GOT3 (cell line): ENCODE measurements at places on chromosomes 3 and 15.

- no peak for DNase-seq
Observed at GRCh38 chr3:65291448-65292125, 603.8 kb upstream of the ADAMTS9 start.

DNA sequence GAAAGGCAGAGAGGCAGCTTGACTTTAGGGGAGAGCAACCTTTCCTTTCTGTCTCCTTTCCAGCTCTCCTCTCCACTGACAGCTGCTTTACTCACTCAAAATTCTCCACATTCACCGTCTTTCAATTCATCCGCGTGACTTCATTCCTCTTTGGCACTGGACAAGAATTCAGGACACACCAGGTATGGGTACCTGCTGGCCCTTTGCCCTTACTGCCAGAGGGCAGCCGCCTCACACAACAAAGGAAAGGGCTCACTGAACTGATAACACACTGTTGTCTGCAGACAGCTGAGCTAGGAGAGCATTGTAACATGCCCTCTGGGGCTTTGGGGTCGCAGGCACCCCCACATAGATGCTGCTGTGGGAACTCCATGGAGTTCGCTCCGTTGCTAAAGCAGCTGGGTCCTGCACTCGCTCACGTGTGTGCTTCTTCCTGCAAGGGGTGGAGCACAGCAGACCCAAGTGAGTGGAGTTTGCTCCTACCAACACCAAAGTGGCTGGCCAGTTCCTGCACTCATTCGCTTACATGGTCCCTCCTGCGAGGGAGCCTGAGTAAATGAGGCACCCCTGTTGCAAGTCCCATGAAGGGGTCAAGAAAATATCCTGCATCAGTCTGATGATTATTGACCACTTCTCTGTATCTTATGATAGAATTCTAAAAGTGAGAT lies 79.0 kb upstream of the SGO1 start:
- no peak for DNase-seq

DNA sequence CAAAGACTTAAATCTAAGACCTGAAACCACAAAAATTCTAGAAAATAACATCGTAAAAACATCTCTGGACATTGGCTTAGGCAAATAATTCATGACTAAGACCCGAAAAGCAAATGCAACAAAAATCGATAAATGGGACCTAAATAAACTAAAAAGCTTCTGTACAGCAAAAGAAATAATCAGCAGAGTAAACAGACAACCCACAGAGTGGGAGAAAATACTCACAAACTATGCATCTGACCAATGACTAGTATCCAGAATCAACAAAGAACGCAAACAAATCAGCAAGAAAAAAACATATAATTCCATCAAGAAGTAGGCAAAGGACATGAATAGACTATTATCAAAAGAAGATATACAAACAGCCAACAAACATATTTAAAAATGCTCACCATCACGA lies 749.4 kb downstream of the PLOD2 start:
- DNase-seq, result no peak

GRCh38 chr3:88263417-88264100 lies 113.8 kb downstream of the C3orf38 start:
- no peak for DNase-seq

GRCh38 chr3:62982795-62983455 lies 107.7 kb upstream of the CADPS start:
- DNase-seq, result no peak

DNA sequence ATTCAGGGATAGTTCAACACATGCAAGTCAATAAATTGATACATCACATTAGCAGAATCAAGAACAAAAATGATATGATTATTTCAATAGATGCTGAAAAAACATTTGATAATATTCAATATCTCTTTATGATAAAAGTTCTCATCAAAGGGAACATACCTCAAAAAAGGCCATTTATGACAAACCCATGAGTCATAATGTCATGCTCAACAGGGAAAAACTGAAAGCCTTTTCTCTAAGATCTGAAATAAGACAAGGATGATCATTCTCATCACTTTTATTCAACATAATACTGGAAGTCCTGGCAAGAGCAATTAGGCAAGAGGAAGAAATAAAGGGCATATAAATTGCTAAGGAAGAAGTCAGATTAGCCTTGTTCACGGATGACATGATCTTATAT lies 54.1 kb upstream of the TMEM158 start:
- DNase-seq, result no peak
